ENCODE measurements at places on chromosomes 3 and 15. TPM values are rescaled to one million over a fixed set of nuclear protein-coding genes. Genes with fewer than 3 reads are reported as not detected.

The ZNF445 gene
- 8.8 TPM for total RNA-seq

The MESP2 gene
- total RNA-seq = 1.9 TPM

The TM6SF1 gene
- 2.0 TPM for total RNA-seq

The CLDN11 gene
- 632 TPM for total RNA-seq

The IRAK2 gene
- total RNA-seq = 5.2 TPM

Measured in bronchial smooth muscle cell (primary cell).